ENCODE measurements at places on chromosomes 11 and 22.

- no peak for DNase-seq
These were observed 31.6 kb downstream of the ZNF214 start for GRCh38 chr11:6988506-6988905.

DNA sequence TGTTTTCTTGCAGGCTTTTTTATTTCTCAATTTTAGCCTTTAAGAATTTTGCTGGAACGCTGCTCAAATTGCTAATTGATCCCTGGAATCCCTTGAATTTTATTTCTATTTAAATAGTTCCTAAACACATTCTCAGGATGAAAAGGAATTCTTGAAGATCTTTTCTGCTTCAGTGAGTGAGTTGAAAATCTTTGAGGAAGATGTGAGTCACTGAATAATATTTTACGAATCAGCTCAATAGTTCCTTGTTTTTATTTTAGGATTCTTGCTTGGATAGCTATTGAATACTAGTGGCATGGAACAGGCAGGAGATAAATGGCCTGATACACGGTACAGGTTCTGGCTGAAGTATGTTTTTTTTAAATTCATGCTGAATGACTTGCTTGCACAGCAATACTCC is 194.6 kb upstream of the CCDC90B start:
- DNase-seq, result no peak

GRCh38 chr11:74683941-74684481 is 47.2 kb downstream of the CHRDL2 start:
- DNase-seq, result peak; percentile 55

- DNase-seq, result no peak
These were observed 109.0 kb downstream of the PKNOX2 start for GRCh38 chr11:125273519-125274000.

GRCh38 chr11:73784080-73784634 is 3.5 kb upstream of the MRPL48 start:
- DNase-seq, result no peak

GRCh38 chr11:123406441-123407129 is 23.5 kb upstream of the GRAMD1B start:
- no peak for DNase-seq
